ENCODE measurements at places on chromosomes 6 and 20. TPM values are rescaled to one million over a fixed set of nuclear protein-coding genes. Genes with fewer than 3 reads are reported as not detected.

HLA-DOB gene
- total RNA-seq = 43.9 TPM

CYP21A2 gene
- 14.3 TPM for total RNA-seq

ANKRD6 gene
- 10.1 TPM for total RNA-seq

CRISP2 gene
- total RNA-seq = 0.26 TPM

GRIK2 gene
- total RNA-seq = 1.2 TPM

SALL4 gene
- 0.37 TPM for total RNA-seq

PGC gene
- total RNA-seq = not detected

GPR6 gene
- total RNA-seq = not detected

C6orf141 gene
- total RNA-seq = not detected

NKX2-4 gene
- not detected for total RNA-seq

CDH4 gene
- total RNA-seq = 7.5 TPM

DNA sequence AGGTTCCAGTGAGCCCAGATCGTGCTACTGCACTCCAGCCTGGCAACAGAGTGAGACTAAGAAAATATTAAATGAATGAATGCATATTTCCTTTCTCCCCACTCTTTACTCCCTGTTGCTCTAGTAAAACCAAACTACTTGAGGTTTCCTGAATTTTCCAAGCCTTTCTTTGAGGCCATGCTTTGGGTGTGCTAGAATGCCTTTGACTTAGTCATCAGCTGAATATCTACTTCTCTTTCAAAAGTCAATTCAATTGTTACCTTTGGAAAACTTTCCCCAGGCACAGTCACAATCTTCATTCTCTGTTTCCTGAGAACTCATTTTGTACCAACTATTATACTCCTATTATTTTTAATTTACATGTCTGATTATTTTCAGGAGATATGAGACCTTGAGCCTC lies 27.5 kb upstream of the CEP85L start:
- DNase-seq = no peak

DNA sequence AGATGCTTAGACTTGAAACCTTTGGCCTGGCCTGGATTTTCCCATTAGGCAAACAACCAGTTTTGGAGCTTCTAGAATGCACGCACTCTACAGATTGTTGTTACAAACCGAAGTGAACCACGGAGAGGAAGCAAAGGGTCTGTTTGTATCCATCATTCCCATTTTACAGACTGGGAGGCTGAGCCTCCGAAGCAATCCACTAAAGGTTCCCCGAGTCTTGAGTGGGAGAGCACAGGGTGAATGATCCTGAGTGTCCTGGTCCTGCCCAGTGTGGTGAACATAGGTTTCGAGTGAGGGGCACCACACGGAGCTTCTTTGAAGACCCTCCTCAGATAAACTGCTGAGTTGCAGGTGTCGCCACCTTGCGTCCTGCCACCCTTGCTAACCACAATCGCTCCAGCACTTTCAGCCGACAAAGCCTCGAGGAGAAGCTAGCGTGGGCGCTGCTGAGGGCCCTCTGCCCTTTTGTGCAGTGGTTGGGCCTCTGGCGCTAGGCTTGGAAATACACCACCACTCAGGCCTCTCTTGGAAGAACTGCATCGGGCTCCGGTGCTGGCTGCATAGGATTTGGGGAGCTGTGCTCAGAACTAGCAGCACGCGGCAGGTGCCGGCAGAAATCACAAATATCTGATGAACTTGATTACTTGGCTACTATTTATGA lies 1.4 kb upstream of the PRDM13 start:
- DNase-seq = peak; percentile 68

- no peak for DNase-seq
These were observed 8.8 kb upstream of the PIM1 start for GRCh38 chr6:37160922-37161778.

DNA sequence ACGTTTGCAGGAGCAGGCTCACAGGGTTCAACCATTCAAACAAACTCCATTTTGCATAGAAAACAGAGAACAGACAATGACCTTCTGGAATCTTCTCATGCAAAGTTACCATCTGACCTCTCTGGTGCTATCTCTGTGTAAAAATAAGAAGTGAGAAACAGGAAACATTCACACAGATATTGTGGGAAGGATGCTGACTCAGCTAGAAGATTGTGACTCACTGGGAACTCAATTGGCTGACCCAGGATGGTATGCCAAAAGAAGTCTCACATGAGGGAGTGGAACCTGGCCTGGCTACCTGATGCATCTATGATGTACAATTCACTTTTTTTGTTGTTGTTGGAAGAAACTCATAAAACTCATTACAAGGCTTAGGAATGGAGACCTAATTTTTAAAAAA lies 61.1 kb upstream of the TBX18 start:
- DNase-seq = no peak

DNA sequence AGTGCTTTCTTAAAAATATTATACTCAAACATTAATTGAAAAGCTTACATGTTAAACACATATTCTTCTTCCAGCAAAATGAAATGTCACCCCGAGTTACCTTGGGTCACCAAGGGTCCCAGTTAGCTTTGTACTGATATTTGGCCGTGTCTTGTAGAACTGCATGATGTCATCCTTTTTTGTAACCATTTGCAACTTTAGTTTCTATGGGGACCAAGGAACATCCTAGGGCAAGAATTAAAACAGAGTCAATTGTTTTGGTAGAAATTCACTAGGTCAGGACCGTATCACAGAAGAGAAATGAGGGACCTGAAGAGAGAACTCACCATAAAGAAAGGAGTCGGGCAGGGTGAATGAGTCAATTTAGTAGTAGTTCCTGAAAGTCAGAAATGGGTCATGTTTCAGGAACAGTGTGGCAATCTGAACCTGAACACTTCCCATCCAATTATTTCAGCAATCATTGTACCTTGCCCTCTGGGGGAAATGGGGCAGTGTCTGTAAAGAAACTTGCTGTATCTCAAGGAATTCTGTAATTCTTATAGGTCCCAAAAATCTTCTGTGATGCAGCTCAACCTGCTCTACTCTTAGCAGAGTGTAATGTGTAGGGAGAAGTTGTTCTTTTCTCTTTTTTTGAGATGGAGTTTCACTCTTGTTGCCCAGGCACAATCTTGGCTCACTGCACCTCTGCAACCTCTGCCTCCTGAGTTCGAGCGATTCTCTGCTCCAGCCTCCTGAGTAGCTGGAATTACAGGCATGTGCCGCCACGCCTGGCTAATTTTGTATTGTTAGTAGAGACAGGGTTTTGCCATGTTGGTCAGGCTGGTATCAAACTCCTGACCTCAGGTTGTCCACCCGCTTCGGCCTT lies 5.3 kb upstream of the AKAP7 start:
- no peak for DNase-seq

- DNase-seq = no peak
These were observed 21.0 kb upstream of the NCOA3 start for GRCh38 chr20:47480705-47481104.

GRCh38 chr6:18596531-18596835 lies 209.3 kb downstream of the RNF144B start:
- no peak for DNase-seq

DNA sequence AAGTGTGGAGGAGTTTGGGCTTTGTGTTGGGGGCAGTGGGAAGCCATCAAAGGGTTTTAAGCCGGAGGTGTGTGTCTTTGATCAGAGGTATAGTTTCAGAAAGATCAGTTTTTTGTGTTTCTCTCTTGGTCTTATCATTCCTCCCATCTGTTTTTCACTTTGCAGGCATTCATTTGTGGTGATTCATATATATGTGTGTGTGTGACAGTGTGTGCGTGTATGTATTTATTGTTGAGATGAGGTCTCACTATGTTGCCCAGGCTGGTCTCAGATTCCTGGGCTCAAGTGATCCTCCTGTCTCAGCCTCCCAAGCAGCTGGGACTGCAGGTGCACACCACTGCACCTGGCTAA lies 11.1 kb upstream of the SERINC3 start:
- DNase-seq = no peak

- peak; percentile 75 for DNase-seq
These were observed 80.9 kb upstream of the AFDN start for GRCh38 chr6:167745670-167746389.

GRCh38 chr6:108710551-108710950 lies 137.7 kb upstream of the ARMC2 start:
- DNase-seq = no peak

DNA sequence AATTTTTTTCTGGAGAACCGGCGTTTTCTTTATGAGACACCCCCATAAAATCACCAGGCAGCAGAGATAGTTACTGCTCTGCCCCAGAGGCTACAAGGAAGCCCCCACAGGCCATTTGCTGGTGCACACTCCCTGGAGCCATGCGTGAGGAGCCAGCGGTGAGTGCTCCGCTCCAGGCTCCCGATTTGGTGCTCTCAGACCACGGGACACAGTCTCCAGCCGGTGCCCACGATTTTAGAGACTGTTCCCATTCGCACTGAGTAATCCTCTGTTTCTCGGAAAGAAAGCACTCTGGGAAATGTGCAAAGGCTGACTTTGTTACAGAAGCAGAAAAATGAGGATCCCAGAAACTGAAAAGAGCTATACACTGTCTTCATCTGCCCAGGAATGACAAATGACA lies 104.9 kb downstream of the RNASET2 start:
- DNase-seq = no peak

DNA sequence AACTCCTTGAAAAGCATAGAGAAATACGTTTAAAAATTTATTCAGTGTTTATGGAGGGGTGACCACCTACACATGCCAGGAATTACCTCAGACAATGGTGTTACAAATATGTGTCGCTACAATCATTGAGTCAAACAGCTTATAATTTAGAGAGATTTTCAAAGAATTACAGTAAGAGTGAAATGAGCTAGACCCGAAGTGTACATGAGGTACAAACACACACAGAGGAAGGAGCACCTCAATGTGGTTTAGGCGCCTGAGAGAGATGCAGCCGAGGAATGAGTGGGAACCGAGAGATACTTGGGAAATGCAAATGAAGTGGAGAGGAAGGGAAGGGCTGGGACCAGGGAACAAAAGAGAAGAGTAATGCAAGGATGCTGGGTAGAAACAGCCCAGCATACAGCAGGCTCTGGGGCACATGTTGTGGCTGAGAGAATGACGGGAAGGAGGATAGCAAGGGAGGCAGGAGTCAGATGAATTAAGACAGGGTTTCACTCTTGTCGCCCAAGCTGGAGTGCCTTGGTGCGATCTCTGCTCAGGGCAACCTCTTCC lies 15.5 kb downstream of the EEF1E1 start:
- no peak for DNase-seq

DNA sequence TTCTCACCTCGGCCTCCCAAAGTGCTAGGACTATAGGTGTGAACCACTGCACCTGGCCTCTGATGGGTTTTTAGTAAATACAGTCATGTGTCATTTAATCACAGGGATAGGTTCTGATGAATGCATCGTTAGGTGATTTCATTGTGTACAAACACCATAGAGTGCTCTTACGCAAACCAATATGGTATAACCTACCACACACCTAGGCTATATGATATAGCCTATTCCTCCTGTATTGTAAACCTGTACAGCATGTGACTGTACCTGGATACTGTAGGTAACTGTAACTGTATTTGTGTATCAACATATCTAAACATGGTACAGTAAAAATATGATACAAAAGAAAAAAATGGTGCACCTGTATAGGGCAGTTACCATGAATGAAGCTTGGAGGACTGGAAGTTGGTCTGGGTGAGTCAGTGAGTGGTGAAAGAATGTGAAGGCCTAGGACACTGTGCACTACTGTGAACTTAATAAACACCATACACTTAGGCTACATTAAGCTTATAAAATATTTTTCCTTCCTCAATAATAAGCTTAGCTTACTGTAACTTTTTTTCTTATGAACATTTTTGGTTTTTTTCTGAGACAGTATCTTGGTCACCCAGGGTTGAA lies 10.0 kb downstream of the BICRAL start:
- DNase-seq = no peak

DNA sequence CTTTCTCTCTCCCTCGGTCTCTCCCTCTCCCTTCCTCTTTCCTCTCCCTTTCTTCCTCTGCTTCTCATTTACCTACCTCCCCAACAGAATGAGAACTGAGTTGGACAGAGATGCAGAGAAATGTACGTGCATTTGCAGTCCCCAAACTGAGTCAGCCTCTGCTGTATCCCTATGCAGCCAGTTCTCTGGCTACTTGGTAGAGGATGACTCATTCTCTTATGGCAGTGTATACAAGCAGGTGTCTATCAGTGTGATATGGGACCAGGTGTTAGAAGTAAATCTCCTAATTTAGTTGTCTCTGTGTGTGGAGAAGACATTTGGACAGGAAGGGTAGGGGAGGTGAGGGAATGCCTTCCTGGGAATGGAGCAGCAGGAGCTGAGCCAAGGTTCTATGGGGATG lies 470.8 kb downstream of the CD109 start:
- DNase-seq = no peak

GRCh38 chr6:166446567-166447065 lies 63.9 kb upstream of the MPC1 start:
- DNase-seq = no peak

GRCh38 chr6:88369262-88369661 lies 203.1 kb upstream of the CNR1 start:
- no peak for DNase-seq
